Stimulated activated CD4-positive, alpha-beta T cell treated with anti-CD3 and anti-CD28 coated beads, TNF-alpha, amount 100 ng/mL, for 4 hours (primary cell): ENCODE measurements at places on chromosomes 4 and X.

GRCh38 chr4:174528226-174528625, 5.9 kb upstream of the HPGD start:
- DNase-seq = no peak

GRCh38 chrX:41734530-41734929, 10.5 kb downstream of the GPR82 start:
- no peak for DNase-seq

DNA sequence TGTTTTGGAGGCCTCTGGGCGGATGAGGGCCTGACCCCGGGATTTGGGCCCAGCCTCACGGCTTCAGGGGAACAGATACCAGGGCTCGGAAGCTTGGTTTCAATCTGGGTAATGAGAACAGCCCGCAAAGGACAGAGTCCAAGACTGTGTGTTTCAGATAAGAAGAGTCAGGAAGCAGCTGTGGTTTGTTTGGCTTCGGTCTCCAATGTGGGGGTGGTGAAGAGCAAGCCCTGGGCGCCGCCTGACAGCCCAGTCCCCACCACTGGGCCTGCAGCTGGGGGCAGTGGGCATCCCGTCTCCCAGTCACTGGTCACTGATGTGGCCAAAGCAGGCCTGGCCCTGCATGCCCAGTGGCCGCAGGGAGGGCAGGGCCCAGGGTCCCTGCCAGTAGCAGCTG, 9.1 kb downstream of the WFS1 start:
- DNase-seq = no peak

DNA sequence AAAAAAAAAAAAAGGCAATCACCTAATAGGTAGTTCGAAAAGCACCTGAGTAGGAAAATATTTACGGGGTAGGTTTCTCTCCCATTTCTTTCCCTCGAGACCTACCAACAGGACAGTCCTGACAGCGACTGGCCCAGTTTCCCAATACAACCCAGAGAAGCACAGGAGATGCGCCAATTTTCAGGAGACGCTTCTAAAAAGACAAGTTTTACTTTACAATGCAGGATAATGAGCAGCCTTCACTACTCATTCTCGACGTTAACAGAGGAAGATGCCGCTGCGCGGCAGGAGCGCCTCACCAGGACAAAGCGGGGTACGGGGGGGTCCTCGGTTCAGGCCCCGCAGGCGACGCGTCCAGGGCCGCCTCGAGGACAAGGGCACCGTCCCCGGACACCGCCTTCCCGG, 708 bp downstream of the BCLAF3 start:
- DNase-seq = no peak

DNA sequence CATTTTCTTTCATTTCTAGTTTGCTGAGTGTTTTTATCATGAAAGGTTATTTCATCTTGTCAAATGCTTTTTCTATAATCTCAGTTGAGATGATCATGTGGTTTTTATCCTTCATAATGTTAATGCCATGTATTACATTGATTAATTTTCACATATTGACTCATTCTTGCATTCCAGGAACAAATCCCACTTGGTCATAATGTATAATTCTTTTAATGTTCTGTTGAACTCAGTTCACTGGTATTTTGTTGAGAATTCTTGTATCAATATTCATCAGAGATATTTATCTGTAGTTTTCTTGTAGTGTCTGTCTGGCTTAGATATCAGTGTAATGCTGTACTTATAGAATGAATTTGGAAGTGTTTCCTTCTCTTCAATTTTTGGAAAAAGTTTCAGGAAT, 16.7 kb upstream of the LHFPL1 start:
- DNase-seq = no peak

- DNase-seq = no peak
Measured at GRCh38 chrX:10049236-10049635, 82.1 kb downstream of the CLDN34 start.

DNA sequence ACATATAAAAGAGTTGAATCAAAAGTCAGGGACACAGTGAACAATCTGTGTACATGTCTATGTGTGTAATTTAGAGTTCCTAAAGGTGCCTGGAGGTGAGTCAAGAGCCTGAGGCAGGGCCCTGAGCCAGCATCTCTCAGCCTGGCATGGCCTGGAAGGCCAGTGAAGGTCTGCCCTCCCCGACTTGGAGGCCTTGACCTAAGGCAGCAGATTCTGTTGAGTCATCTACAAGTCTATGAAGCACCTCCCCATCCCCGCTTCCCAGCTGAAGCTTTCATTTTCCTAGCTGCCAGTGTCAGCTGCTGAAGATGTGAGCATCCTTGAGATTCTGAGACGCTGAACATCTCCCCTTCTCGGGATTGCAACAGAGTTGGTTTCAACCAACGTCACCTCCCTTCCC, 583.9 kb downstream of the BCOR start:
- no peak for DNase-seq

DNA sequence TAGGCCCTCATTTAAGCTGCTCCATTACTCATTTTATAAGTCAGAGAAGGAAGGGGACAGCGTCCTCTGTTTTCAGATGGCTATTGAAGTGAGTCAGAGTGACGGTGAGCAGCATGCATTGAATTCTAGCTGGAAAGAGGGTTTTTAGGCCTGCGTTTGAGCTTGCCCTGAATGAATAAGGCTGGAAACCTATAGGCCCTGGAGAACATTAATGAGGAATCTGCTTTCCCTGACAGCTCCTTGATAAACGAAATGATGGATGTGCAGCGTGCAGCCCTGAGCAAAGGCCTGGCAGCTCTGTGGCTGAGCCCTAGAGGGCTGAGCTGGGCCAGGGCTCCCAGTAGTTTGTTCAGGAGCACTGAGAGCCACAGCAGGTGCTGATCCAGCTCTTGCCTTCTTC, 33.4 kb downstream of the TBL1X start:
- DNase-seq = no peak

DNA sequence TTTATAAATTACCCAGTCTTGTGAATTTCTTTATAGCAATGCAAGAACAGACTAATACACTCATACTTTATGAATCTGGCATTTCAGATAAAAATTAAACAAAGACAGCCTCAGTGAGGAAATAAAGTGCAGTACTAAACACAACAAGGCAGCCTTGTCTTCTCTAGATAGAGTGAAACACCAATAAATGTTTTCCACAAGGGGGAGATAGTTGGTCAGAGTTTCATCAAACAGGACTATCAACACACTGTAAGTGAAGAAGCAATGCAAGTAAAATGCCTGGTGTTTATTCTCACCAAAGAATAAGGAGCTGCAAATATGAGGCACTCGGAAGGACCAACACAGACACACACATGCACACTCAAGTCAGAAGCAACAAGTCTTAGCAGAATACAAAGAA, 62.8 kb downstream of the FAM9B start:
- DNase-seq = no peak

DNA sequence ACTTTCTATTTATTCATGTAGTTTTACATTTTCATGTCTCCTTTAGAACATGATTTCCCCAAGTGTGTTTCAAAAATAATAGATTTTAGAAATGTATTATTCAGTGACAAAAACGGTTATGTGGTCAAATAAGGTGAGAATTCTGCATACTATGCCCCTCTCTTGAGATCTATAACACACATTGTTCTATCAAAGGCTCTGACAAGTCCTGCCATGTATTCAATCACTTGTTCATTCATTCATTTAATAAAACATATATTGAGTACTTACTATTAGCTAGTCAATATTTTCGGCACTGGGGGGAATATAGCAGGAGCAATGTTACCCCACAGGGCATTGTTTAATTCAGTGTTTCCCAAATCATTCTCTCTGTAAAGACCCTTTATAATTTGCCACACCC, 58.4 kb upstream of the FGF13 start:
- DNase-seq = no peak

GRCh38 chr4:116899561-116899960, 185.8 kb downstream of the TRAM1L1 start:
- DNase-seq = no peak

DNA sequence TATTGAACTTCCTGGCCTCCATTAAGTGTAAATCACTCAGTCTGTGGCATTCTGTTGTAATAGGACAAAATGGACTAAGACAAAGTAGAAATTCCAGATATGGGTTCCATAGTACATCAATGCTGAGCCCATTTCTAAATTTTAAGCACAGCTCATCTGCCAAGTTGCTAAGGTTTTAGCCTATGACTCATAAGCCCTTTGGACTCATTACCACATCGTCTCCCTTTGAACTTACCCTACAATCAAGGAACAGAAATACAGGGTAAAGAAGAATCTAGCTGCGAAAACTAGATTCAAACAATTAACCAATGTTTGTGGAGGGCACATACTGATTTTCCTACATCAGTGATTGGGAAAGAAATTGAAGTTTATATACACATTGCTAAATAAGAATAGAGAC, 31.8 kb downstream of the NAA11 start:
- DNase-seq = no peak

DNA sequence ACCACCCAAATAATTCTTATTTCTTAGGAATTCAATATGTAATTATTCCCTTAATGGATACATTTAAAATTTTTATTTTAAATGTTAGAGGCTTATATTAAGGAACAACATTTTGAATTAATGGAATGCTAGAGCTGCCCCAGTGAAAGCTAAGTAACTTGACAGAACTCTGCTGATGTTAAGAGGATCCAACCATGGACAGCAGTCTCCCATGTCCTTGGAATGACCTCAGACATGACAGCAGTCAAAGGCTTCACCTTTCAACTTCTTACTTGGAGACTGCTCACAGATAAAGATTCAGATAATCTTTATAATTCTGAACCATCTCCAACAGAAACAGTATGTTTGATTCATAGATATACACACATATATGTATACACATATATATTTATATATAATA, 17.2 kb downstream of the PDLIM3 start:
- DNase-seq = no peak

DNA sequence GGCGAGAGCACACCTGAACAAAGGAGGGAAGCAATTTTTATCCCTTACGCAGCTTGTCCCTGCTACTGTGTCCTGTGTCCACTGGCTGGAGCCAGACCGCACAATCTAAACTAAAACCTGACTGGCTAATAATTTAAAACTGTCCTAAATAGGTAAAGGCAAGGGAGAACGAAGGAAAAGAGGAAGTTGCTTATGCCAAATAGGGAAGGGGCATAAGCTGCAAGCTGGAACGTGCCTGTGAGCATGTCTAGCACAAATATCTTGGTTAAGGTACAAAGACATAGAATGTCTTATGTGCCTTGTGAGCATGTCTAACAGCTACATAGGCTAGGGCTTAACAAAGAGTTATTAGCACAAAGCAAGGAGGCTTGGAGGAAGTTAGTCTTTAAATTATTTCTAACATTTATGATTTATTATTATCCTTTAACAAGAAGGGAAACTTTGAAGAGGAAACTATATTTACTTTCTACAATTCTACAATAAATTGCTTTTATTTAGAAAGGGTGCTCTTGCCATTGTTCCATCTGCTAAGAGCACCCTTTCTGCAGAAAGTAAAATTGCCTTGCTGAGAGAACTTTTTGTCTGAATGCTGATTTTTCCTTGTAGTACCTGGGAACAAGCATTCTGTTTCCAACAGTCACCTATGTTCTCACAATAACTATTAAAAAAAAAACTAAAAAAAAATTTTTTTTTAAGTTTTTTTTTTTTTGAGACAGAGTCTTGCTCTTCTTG, 80.6 kb upstream of the CBR4 start:
- DNase-seq = no peak

- DNase-seq = no peak
Measured at GRCh38 chr4:182680234-182680653, 236.9 kb downstream of the DCTD start.

GRCh38 chrX:71118985-71119535, 664 bp downstream of the MED12 start:
- DNase-seq = no peak

DNA sequence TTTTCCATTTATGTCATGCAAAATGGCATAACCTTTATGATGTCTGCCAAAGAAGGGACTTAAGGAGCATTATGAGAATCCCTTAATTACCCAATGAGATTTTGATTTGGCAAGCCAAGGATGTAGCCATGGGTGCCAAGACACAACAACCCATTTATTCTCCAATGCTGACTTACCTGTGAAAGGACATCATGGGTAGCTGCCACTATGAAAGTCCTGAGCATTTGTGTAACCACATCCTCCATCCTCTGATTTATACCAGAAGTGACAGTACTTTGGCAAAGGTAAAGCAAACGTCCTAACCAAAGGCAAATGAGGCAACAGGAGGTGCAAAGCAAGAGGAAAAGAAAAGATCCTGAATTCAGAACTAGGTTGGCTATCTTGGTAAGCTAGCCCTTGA, 87.3 kb upstream of the EMCN start:
- DNase-seq = no peak

DNA sequence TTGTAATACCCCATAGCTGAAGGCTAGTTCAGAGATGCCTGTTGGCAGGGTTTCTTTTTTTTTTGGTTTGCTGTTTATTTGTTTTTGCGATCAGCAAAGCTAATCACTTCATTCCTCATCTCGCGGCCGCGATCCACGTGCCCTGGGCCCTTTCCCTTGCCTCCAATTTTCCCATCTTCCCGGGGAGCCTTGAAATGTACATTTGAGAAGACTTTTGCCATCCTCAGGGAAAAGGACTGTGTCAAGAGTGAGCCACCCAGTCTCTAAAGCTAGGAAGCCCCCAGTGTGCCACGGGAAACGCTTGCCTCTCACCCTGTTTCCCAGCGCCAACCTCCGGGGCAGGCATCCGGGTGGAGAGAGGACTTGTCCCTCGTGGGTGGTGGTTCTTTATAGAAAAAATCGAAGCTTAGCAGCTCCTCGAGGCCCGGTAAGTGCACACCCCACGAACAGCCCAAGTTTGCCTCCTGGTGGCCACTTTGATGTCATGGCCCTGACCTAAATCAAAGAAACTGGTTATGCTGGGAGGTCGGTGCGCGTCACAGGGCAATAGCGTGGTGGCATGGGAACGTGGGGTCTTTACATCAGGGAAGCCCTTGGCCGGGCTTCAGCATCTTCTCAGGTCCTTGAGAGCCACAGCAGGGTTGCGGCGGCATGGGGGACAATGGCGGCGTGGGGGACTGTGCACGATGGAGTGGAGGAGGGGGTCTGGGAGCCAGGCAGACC, 42.0 kb downstream of the MAP7D3 start:
- no peak for DNase-seq

DNA sequence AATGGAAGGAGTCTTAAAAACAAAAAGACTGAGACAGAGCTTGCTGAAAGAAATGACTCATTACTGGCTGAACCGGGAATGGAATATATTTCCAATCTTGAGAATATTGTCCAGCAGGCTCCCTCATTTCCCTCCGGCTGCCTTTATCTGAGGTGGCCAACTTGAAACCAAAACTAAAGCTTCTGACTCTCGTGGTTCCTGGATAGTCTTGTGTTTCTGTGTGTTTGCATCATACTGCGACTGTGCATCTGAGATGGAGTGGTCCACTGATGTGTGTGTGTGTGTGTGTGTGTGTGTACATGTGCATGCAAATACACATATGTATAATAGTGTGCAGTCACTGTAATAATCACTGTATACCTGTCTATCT, 145.6 kb upstream of the SCML1 start:
- no peak for DNase-seq

- DNase-seq = no peak
Measured at GRCh38 chr4:16337936-16338335, 111.7 kb upstream of the TAPT1 start.

DNA sequence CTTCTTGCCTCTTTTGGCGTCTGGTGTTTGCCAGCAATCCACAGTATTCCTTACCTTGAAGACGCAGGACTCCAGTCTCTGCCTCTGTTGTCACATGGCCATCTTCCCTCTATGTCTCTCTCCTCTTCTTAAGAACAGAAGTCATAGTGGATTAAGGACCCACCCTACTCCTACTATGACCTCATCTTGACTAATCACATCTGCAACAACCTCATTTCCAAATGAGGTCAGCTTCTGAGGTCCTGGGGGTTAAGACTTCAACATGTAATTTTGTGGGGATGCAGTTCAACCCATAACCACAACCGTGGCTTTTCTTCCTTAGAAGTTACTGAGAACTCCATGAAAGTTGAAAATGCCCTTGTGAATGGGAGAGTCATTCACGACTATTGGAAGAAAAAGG, 23.3 kb downstream of the TLR8 start:
- no peak for DNase-seq
